OCI-M1 (cell line): ENCODE measurements at places on chromosomes 1 and 21.
A peak's percentile ranks its signal among the peaks of the same experiment; 100 is the strongest.

DNA sequence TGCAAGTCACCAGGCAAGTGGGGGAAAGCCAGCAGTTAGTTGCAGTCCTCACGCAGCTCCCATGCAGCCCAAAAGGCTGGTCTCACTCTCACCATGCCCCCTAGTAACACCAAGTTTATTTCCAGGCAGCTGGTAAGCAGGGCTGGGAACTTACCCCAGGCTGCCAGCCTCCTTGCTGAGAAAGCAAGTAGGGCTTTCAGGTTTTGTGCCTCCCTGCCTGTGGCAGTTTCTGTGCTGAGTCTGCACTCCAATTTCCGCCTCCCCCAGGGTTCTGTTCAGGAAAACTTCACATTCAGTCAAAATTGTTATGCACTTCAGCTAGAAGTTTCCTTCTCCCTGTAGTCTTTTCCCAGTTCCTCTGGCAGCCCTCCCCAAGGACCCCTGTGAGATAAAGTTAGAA is 102.0 kb upstream of the SGIP1 start:
- DNase-seq = no peak

- no peak for DNase-seq
These were observed 118.3 kb downstream of the NOS1AP start for GRCh38 chr1:162187687-162188276.

DNA sequence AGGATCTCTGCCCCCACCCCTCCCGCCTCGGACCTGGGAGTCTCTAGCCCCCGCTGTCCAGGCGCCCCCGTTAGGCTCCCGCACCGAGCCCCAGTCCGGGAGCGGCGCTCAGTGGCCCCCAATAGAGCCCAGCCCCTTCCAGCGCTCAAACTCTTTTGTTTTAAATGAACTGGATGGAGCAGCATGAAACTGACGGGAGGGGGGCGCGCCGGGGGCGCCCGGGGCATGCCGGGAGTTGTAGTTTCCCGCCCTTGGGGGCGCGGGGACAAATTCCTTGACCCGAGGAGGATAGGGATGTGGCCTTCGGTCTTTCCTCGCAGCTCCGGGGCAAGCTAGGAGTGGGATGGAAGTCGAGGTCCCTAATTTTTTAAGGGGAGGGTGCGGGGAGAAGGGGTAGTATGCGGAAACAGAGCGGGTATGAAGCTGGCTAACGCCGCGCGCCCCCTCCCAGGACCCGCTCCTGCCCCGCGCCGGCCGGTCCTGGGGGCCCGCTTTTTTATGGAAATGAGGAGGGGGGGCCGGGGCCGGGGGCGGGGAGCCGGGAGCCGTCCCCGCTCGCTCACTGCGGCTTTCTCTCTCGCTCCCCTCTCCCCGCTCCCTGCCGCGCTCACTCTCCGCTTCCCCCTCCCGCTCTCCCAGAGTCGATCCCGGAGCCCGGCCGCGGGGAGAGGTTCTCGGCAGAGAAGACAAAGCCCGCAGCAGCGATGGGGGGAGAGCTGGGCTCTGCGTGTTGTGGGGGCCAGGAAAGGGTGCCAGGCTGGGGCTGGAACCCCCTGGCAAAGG is at the start of gene MEX3A:
Gene MEX3A (minus strand): TSS at position 157 of the 783 bp plus-strand sequence. CDS start 467 bp downstream, outside the sequence.
- peak; percentile 82 for DNase-seq

GRCh38 chr1:172002725-172003345 is 161.5 kb downstream of the DNM3 start:
- peak; percentile 84 for DNase-seq

- DNase-seq = peak; percentile 23
These were observed 6.5 kb downstream of the CD55 start for GRCh38 chr1:207328004-207328403.

DNA sequence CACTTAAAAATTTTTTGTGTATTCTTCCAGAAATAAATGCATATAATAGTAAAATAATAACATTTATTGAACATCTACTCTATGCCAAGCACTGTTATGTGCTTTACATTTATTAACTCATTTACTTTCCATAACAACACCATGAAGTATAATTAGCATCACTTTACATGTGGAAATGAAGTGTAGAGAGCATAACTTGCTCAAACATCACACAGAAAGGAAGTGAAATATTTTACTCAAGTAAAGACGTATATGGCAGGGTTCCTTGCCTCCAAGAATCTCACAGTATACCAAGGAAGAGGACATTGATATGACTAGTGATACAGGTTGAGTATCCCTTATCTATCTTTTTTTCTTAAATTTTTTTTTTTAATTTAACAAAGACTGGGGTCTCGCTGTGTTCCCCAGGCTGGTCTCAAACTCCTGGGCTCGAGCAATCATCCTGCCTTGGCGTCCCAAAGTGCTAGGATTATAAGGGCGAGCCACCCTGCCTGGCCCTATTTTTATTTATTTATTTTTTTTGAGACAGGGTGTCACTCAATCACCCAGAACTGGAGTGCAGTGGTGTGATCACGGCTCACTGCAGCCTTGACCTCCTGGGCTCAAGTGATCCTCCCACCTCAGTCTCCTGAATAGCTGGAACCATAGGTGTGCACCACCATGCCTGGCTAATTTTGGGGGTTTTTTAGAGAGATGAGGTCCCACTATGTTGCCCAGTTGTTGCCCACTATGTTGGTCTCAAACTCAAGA is 7.7 kb upstream of the CLIC4 start:
- DNase-seq = no peak

DNA sequence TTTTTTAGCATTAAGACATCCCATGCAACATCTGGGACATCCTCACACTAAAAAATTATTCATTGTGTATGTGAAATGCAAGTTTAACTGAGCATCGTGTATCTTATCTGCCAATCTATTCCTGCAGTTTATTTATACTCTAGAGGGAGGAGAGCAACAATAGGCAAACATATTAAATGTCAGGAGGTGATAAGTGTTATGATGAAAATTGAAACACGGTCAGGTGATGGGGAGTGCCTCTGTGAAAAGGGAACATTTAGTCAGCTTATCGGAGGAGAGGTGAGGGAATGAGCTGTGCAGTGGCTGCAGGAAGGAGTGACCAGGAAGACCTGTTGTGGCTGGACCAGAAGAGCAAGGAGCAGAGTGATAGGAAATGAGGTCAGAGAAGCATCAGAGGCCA is 775 bp upstream of the EFCAB14 start:
- DNase-seq = peak; percentile 58

DNA sequence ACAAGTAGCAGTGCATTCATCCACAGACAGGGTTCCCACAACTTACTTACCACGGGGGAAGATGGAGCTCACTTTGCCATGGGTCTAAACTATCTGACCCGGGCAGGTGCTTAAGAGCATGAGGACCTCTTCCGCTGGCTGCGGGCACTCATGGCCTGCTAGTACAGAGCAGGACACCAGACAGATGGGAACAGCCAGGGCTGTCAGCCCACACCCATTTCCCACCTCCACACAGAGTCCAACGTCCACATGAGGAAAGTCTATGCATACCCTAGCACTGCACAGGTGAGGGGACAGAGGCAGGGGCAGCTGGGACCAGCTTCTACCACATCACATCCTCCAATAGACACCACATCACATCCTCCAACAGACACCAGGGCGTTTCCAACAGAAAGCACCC is 35.8 kb upstream of the PRDM15 start:
- DNase-seq = no peak

- peak; percentile 70 for DNase-seq
These were observed 68.0 kb downstream of the USP25 start for GRCh38 chr21:15797577-15798363.
